Stimulated activated naive B cell treated with anti-CD40 and anti-IgM and Interleukin-4, amounts not matched to agents 10 μg/mL and 1 μg/mL and 100 μg/mL, for 72 hours (primary cell): ENCODE measurements at places on chromosomes 6 and 20.

DNA sequence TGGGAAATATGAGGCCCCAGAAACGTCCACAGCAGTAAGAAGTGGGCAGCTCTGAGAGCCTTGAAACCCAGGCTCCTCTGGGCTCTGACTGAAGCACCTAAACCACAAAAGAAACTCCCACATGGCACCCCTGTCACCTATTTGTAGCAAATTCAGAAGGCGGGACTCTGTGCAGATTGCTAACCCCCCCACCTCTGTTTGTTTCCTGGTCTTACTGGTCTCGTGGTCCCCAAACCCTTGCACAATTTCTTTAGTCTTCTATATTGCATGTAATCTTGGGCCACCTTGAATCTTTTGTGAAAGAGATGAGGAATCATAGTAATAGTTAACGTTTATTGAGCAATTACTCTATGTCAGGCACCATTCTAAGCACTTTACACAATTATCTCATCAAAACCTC, 154.3 kb downstream of the PREX1 start:
- no peak for DNase-seq

GRCh38 chr20:53098621-53099020, 126.5 kb downstream of the TSHZ2 start:
- DNase-seq, result no peak

DNA sequence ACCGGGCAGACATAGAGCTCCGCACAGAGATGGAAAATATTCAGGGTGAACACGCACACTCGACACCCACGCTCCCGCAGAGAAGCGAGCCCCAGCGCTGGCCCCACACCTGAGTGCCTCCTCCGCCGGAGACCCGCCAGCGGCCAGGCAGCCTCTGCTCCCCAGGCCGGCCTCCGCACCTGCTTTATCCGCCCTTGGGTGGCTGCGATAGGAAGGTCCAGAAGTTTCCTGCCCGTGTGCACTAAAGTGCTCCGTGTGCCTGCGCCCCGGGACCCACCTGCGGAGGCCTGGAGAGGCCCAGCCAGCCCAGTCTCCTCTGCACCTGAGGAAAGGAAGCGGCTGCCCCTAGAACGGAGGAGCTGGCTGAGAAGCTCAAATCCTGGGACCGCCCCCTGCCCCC, 10.8 kb upstream of the FOXC1 start:
- DNase-seq, result no peak

GRCh38 chr6:6239598-6240581, 80.6 kb downstream of the F13A1 start:
- no peak for DNase-seq

GRCh38 chr20:45842169-45842812, 8.7 kb downstream of the SNX21 start:
- DNase-seq, result peak; percentile 35

DNA sequence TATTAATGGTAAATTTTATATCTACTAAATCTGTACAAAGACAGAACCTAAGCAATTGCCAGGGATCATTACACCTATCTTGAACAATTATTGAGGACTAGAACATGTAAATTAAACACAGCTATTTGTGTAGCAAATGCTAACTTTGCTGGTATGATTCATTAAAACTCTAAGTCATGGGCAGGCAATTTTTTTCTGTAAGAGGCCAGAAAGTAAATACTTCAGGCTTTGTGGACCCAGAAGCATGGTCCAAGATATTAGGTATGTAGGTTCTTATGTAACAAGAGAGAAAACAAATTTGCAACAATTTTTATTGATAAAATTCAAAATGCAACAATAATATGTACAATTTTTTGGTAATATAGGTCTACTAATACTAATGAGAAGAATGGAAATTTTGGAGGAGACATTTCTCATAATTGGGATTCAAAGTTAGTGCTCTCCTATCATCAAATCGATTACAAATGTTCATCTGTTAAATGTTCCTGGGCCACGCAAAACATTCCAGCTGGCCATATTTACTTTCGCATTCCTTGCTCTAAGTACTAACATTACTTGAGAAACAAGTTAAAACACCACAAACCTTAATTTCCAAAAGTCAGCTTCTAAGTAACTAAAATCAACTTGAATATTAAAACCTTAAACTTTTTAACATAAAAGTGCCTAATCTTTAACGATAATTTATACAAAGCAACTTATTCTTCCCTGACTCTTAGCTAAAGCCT, 4.3 kb downstream of the TMEM30A start:
- DNase-seq, result no peak

- DNase-seq, result no peak
These were observed 138.2 kb downstream of the BMP7 start for GRCh38 chr20:57128044-57128757.

DNA sequence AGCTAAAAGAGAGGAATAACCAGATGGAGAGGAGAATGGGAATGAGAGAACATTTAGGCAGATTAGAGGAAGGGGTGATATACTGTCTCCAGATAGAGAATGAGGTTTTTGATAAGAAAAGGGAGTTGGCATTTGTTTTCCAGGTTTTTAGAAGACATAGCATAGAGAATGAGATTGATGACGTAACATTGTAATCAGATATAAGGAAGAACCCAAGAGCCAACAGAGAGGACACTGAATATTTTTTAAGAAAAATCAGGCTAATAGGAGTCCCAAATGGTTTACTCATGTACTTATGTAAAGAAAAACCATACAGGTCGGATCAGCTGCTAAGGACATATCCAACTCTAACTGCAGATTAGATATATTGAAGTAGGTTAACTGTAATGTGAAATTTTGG, 112.9 kb downstream of the TBC1D7 start:
- no peak for DNase-seq

DNA sequence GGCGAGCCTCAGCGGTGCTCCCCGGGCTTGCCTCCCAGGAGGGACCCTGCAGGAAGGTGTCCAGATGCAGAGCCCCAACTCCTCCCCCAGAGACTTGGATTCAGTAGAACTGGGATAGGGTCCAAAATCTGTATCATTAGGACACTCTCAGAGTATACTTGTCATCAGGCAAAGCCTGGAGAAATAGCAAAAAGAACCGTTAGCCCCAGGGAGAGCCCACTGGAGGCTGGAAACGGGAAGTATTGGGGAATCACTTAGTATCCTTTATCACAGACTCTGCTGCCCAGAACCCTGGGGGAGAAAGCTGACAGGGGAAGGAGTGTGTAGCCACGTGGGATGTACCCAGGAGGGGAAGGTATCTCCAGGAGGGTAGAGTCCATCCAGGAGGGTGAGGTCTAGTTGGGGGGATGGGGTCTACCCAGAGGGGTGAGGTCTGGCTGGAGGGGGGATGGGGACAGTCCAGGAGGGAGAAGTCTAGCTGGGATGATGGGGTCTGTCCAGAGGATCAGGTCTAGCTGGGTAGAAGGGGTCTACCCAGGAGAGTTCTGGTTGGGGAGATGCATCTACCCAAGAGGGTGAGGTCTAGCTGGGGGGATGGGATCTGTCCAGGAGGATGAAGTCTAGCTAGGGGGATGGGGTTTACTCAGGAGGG, 107.2 kb downstream of the LY86 start:
- DNase-seq, result no peak

DNA sequence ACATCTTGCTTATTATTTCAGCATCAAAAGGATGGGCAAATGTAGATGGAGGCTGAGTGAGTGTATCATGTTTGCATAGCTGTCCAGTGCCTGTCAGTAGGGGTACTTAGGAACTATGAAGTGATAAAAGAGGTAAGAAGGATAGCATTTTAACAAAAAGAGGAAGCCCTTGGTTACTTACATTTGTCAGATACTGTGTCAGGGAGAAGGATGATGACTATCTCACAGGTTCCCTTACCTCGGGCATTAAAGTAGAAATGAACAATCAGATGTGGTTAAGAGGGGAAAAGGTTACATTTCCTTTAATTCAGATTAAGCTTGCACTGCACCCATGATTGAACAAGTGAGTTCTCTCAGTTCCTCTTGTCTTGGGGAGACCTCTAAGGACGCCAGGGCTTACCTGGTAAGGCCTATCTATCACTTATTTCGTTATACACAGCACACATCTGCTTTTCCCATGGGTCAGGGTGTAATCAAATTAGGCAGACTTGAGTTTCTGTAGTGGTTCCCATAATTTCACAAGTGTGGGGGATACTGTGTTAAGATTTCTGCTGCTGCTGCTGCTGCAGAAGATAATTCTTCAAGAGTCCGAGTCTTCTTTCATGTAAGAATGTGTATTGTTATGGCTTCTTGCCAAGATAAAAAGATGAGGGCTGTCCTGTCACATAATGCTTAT, 4.5 kb downstream of the FOXO3 start:
- peak; percentile 72 for DNase-seq

DNA sequence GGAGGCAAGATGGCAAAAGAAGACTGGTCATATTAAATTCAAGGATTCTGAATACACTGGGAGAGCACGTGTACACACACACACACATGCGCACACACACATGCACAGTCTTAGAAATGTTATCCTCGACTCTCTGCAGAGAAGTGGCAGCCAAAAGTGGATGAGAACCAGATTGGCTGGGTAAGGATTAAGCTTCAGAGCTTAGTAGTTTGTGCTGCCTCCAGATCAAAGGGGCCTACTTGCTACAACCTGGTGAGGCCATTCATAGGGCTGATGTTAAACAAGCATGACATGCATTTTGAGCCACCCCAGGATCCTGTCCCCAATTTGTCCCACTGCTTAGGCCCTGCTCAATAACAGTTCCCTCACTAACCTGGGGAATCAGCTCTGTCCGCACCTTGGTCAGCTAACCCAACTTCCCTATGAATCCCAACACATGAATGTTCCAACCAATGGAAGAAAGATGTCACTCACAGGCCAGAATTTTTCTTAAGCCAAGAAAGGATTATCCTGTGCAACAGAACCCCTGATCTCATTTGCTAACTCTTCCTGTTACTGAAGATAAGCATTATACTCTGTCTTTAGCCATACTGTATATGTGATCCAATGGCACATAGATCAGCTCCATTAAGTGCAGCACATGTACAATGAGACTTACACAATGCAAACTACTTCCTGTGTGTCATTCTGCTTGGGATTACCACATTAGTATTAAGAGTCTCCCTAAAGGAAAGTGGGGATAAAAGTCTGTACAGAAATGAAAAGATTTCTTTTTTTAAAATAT, 31.0 kb downstream of the TOMM6 start:
- DNase-seq, result no peak

GRCh38 chr20:18465536-18466200, 1.2 kb downstream of the DZANK1 start:
- no peak for DNase-seq

GRCh38 chr6:71091167-71091566, 134.3 kb upstream of the B3GAT2 start:
- no peak for DNase-seq

GRCh38 chr20:6644813-6645628, 122.5 kb upstream of the BMP2 start:
- DNase-seq, result no peak

DNA sequence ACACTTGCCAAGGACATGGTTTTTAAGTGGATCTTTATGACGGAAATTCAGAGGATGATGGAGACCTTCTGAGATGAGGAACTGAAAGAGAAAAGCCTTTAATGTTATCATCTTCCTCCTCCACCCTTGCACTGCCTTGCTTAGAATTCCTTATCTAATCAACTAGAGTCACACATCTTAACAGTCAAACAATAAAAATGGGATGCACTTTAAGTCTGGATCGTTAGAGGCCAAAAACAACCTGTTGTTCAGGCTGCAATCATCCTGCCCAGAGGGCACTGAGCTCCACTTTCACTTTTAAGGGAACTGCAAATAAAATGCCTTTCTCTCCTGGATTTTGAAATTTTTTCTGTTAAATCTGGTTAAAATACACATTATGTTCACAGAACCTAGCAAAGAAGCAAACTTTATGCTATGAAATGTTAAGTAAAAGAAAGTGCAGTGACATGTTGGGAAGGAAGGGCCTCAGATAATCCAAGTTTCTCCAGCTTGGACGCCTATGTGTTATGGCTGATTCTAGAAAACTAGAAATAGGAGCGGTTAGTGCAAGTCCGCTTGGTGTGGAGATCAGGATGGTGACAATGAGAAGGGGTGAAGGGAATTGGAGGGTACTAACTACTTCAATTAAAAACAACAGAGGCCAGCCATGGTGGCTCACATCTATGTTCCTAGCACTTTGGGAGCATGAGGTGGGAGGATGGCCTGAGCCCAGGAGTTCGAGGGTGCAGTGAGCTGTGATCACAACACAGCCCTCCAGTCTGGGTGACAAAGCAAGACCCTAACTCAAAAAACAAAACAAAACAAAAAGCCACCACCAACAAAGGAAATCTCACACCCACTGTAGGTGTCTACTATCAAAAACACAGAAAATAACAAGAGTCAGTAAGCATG, 66.4 kb upstream of the KIF13A start:
- no peak for DNase-seq

DNA sequence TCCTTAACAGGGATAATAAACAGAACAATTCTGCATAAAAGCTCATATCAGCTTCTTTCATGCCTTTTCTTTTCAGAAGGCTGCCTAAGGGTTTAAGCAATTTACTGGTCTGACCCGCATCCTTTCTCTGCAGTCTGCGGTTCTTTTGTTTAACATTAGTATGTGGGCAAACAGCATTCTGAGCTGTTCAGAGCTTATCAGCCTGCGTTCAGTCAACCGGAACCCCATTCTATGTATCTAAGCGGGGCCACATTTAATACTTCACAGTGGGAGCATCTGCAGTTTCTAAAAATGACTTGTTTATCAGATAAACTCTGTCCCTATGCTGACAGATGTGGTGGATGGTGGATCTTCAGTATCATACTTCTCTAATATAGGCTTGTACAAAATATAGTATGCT, 758.9 kb upstream of the MMS22L start:
- no peak for DNase-seq

DNA sequence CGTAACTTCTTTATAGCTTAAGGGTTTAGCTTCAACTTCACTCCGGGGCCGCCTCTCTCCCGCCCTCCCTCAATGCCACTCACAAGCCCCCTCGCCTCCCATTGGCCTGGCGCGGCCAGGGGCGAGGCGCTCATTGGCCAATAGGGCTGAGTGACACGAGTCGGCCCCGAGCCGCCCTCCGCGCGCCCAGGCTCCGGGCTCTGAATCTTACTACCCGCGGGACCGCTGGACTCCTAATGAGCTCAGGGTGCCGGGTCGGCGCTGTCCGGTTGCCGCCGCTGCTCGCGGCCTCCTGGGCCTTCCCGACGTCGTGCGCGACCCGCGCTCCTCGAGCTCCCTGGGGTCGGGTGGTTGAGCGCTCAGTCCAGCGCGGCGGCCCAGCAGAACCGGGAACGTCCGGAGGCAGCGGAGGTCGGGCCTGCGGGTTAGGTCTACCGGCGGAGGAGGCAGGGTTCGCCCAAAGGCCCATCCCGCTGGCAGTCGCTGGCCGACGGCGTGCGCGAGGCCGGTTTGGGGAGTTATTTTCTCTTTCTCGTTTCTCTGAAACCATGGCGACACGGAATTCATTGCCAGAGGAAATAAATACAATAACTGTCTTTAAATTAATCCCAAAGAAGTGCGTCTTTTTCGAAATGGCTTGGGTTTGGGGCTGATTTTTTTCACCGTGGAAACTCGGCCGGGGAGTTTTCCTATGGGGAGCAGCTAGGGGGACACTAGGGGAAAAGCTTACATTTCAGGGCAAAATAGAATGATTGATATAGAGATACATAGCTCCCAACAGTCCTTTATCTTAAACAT, at the start of gene SIM1:
Gene SIM1 (minus strand): TSS at position 19 of the 798 bp plus-strand sequence. CDS start 1,453 bp downstream, outside the sequence.
- no peak for DNase-seq

DNA sequence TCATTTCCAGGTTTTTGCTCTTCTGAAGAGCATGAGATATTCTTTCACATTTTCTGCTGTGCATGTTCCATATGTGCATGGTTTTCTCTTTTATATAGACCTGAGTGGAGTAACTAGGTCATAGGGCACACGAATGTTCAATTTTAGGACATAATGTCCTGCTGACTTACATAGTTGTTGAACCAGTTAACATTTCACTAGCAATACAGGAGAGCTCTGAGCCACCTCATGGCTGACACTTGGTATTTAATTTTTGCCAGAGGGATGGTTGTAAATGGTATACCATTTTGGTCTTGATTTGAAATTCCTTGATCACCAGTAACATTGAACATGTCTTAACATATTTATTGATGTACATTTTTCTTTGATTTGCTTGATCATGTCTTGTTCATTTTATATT, 38.3 kb downstream of the IGF2R start:
- no peak for DNase-seq
